Mesothelial cell of epicardium (in vitro differentiated cells): ENCODE measurements at places on chromosomes 4 and X. TPM values are rescaled to one million over a fixed set of nuclear protein-coding genes. Genes with fewer than 3 reads are reported as not detected.

COL25A1 gene
- total RNA-seq = 55.8 to 67.6 TPM (median 56.7 TPM) in 3 replicates

- no peak for DNase-seq
- H3K27ac ChIP-seq = no peak overlapping the region
- peaks cover 14% of the 10 kb centered on the region for H3K36me3 ChIP-seq
- no peak overlapping the region for H3K4me3 ChIP-seq
Observed at GRCh38 chr4:169644802-169645201, 24.4 kb downstream of the CLCN3 start.

DNA sequence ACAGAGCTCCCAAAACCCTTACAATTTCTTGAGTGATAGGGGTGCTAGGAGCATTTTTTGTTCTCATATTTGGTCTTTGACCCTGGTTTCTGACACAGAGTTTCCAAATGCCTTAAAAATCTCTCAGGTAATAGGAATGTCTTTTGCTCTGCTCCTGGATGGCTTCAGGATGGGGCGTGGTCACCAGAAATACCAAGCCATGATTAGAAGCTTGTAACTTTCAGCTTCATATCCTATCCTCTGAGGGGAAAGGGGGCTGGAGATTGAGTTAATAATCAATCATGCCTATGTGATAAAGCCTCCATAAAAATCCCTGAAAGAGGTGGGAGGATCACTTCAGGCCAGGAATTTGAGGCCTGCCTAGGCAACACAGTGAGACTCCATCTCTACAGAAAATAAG lies 34.6 kb upstream of the IL9R start:
- H3K4me3 ChIP-seq = no peak overlapping the region
- no peak overlapping the region for H3K27ac ChIP-seq
- H3K4me1 ChIP-seq = peaks cover 5% of the 10 kb centered on the region

HTRA3 gene
- total RNA-seq = 25.6 to 27.9 TPM (median 26.2 TPM) in 3 replicates

RPA4 gene
- total RNA-seq = 0.87 to 1.6 TPM (median 1.2 TPM) in 3 replicates

DNA sequence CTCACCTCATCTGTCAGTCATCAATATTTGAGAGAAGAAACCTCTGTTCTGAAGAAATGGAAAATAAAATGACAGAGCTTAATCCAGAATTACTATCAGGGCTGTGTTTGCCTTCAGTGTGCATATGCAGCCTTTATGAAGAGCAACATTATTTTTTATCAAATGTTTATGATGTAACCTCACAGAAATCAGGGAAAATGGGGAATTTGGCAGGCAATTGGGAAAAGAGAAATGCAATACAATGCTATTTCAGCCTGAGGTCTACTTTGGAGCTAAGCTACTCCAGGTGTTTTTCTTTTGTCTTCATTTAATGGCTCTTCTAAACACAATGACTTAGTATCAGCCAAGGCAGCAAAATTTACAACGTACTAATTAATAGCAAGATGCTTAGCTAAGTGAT lies 241.1 kb upstream of the TET2 start:
- H3K4me3 ChIP-seq = no peak overlapping the region
- peaks cover 5% of the 10 kb centered on the region for H3K4me1 ChIP-seq
- H3K27me3 ChIP-seq = peaks cover 43% of the 10 kb centered on the region
